ENCODE measurements at places on chromosomes 12 and 14.

DNA sequence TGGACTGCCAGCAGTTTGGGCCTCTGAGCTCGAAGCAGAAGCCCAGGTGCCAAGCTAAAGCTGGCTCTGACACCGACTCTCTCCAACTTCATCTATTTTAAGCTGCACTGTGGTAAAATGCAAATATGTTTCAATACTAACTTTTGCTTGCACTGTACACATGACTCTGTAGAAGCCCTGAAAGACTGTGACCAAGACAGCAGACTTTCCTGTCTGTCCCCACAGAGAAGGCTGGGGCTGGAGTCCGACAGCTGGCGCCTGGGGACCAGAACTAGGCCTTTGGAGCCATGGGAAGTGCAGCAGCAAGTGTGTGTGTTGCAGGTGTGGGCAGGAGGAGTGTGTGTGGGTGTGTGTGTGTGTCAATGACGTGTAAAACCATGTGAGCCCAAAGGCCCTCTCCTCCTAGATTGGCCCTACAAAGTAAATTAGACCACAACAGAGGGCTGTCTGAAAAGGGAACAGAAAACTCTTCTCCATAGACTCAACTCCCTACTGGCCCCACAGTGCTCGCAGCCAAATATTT lies 16.4 kb upstream of the RAB35 start:
- no peak for DNase-seq

GRCh38 chr12:100214518-100214917 lies 13.9 kb downstream of the ACTR6 start:
- no peak for DNase-seq

GRCh38 chr12:65930114-65930828 lies 106.0 kb downstream of the HMGA2 start:
- DNase-seq, result no peak

GRCh38 chr12:91249054-91249453 lies 66.4 kb upstream of the DCN start:
- DNase-seq, result no peak

- no peak for DNase-seq
Measured at GRCh38 chr14:71539650-71540285, 392.5 kb upstream of the RGS6 start.

DNA sequence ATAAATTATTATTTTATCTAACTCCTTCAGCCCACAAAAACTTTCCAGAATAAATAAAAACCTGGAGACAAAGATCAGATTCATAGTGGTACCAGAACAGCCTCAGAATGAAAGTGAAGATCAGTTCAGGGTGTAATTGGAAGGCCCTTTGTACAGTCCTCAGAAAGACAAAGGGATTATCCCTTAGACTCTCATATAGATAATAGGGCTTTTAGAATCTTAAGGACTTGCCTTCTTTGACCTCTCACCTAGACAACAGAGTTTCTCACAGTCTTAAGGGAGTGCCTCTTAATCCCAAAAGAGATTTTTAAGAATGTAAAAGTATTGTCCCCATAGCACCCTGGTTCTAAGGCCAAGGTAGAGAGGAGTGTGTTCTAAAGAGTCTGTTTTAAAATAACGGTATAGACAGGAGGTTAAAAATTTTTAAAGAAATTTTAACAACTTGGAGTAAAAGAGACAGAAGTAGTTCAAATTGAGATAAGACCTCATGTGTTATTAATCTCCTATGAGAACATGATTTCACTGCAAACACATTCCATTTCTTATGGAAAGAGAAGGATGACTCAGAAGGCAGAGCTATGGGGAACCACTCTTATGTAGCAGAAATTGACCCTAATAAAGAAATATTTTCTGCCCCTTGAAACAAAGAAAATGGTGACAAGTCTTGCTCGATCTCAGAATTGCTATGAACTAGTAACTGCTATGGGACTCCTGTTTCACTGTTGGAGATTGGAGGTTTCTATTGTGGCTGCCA lies 24.2 kb upstream of the NOVA1 start:
- no peak for DNase-seq

DNA sequence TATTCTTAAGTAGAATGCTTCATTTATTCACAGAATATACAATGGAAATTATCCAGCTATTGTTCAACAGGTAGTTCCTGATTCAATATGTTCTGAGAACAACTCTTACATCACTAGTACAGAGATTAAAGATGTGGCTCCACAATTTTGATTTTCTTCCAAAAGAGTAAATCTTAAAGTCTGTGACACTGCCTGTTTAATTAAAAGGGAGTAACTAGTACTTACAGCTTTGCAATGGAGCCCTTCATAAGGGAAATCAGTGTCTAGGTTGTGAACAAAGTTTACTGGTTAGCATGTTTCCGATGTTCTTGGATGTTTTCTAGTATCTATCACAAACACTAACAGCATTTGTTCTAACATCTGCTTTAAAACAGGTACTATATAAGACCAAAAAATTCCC lies 30.8 kb downstream of the MIA2 start:
- DNase-seq, result no peak

GRCh38 chr14:66804141-66804540 lies 296.2 kb downstream of the GPHN start:
- no peak for DNase-seq

GRCh38 chr14:60197629-60198303 lies 32.6 kb upstream of the DHRS7 start:
- no peak for DNase-seq

DNA sequence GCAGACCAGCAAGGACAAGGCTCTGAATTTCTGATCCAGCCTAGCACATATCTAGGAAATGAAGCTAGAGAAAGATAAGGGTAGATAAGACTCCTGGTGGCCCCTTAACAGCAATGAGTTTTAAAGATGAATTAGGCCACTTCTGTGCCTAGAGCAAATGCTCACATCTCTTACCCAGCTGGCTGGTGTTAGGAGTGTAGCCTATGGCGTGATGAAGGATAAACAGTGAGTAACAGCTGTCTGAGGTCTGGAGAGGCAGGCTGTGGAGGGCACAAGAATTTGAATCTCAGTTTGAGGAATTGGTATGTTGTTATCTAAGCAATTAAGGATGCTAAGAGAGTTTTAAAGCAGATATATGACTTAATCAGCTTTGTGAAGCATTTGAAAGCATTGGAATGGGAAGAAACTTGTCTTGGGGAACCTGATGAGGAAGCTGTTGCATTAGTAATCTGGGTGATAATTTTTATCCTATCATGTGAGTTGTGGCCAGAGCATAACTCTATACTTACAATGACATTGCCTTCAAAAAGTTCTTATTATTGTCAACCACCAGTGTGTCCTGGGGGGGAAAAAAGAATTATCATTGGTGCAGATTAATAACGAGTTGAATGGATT lies 161.8 kb downstream of the SRGAP1 start:
- DNase-seq, result no peak

DNA sequence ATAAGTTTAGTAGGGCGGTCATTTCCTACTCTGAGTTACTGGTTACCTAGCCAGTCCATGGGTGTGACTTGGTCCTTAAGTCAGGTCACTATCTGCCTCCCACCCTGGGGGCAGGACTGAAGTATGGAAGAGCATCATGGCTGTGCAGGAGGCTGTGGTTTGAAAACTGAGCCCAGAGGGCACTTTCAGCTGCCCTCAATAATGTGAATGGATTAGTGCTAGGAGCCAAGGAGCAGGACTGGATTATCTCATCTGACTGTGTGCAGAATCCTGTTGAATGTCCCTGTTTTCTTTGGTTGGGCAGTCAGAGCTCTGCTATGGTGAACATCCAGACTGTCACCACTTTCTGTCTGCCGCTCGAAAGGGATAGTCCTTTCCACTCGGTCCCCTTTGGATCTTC lies 1.6 kb downstream of the ATXN7L3B start:
- no peak for DNase-seq

- no peak for DNase-seq
Measured at GRCh38 chr12:14314801-14315200, 50.7 kb upstream of the ATF7IP start.

GRCh38 chr12:97375310-97375709 lies 87.3 kb upstream of the RMST start:
- DNase-seq, result no peak

DNA sequence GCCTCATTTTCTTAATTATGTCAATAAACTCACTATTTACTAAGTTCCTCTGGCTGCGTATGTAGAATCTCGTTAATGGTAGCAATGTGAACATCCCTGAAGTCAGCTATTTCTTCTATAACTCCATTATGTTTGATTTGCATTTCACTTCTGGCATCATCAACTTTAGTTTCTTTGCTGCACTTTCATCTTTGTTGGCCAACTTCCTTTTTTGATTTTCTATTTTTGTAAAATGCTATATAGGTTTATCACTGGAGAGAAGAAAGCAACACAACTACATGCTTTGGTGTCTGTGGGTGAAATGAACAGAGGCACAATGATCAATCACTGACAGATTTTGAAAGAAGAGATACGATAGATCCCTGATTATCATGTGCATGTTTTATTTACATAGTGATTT lies 58.5 kb upstream of the ATF7IP start:
- DNase-seq, result no peak

GRCh38 chr12:76555231-76555767 lies 4.3 kb downstream of the OSBPL8 start:
- no peak for DNase-seq

GRCh38 chr14:25909045-25909747 lies 688.6 kb downstream of the NOVA1 start:
- DNase-seq, result no peak

DNA sequence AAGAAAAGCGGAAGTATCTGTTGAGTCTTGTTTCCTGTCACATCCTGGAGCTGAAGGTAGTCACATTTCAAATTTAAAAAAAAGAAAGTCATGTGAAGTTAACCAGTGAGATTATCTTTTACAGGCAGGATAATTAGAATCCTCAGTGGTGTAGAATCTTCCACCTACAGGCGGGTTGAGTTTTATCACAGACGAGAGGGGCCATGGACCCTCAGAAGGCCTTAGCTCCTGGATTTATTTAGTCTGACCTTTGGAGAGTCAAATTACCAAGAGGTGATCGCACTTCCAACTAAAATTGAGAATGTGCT lies 13.0 kb upstream of the GNG2 start:
- no peak for DNase-seq

DNA sequence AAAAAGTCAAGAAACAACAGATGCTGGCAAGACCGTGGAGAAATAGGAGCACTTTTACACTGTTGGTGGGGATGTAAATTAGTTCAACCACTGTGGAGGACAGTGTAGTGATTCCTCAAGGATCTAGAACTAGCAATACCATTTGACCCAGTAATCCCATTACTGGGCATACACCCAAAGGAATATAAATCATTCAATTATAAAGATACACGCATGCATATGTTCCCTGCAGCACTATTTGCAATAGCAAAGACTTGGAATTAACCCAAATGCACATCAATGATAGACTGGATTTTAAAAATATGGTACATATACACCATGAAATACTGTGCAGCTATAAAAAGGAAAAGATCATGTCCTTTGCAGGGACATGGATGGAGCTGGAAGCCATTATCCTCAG lies 18.0 kb upstream of the CATSPERB start:
- no peak for DNase-seq

Measured in T-helper 22 cell (primary cell).